Cerebellum (tissue), 4 donors: ENCODE measurements at places on chromosomes 16 and 17. TPM values are rescaled to one million over a fixed set of nuclear protein-coding genes. Genes with fewer than 3 reads are reported as not detected.

The CACNG5 gene
- total RNA-seq: 14.7 TPM

DNA sequence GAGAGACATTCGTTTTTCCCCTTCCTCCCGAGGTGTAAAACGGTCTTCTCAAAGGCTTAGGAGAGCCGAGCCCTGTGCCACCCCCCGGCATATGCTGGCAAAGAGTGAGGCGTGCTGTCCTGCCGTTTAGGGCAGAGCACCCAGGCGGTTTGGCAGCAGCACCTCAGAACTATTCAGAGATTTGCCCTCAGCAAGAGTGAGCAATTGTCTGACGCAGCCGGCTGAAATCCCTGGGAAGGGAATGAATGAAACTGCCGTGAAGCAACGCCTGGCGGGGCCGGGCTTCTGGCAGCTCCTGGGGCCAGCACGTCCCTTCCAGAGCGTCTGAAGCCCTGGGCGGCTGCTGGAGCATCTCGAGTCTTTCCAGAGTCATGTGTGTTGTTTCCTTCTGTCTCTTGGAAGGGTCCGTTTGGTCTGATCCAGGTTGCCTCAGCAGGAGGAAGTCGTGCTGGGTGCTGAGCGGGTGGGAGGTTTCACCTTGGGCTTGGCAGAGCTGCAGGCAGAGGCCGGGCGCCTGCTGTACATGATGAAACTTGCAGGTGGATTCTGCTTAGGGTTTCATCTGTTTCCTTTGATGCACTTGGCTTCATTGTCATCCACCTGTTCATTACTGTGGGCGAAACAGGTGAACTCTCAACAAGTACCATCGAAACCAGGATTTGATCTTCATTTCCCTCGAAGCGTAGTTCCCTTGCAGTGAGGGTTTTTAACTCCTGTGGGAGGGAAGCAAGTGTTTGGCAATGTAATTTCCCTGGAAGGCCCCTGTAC is 35.4 kb downstream of the TBCD start:
- peak; percentile 58 for DNase-seq

The GJD3 gene
- total RNA-seq: 0.45 TPM

The KRTAP4-9 gene
- total RNA-seq: not detected

DNA sequence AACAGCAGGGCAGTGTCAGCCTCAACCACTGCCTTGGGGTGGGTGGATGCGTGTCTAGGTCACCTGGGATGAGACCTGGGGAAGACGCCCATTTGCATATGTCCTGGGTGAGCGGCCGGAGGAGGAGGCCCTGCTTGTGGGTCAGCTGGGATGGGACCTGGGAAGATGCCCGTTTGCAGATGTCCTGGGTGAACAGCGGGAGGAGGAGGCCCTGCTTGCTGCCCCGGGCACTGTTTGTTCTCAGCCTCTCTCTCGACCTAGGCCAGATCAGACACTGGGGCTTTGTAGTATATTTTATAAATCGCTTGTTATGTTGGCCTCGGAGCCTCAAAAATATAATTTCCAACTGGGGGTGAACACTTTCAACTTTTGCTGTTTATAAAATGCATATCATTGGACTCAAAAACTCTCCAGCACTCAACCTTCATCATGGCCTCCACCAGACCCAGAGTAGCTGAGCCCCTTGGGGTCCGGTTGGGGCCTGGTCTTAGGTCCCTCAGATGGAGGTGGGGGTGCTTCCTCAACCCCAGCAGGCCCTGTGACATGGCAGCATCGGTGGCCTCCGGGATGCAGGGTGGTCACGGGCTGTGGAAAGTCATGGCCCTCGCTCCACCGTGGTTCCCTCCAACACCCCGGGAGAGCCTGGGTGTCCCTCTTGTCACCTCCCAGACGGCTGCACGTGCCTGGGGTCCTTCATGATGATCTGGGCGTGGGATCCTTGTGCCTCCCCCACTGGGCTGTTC is 17.3 kb downstream of the DBNDD1 start:
- DNase-seq: no peak

DNA sequence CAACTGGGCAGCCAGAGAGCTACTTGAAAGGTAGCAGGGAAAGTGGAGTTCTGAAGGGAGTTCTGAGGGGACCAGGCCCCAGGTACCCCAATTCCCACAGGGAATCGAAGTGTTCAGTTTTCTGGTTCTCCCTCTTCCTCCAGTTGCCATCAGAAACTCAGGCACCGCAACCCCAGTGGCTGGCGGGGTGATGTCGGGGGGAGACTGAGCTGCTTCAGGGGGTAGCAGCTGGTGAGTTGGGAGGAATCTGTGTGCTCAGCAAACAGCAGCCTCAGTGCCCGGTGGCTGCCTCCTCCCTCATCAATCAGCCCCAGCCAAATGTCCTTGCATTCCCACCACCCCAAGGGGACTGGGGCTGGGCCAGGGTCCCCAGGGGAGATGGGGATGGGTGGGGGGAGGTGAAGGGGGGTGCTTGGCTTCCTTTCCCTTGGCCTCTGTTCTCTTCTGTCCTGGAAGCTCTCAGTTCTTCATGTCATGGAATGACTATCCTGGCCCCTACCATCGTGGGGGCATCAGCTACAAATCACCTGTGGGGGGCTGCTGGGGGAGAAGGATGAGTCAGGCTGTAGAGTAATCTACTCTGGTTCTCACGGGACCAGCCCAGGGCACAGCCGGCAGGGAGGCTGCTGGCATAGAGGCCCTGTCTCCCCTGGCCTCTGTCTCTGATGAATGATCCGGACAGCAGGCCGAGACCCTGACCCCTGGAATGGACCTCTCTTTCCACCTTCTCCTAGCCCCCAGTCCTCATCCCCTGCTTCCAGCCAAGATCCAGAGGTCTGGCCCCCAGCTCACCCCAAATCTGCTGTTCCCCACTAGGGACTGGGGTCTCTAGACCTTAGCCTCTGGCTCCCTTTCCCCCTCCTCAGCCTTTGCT is 2.6 kb upstream of the DNAH2 start:
- no peak for DNase-seq

DNA sequence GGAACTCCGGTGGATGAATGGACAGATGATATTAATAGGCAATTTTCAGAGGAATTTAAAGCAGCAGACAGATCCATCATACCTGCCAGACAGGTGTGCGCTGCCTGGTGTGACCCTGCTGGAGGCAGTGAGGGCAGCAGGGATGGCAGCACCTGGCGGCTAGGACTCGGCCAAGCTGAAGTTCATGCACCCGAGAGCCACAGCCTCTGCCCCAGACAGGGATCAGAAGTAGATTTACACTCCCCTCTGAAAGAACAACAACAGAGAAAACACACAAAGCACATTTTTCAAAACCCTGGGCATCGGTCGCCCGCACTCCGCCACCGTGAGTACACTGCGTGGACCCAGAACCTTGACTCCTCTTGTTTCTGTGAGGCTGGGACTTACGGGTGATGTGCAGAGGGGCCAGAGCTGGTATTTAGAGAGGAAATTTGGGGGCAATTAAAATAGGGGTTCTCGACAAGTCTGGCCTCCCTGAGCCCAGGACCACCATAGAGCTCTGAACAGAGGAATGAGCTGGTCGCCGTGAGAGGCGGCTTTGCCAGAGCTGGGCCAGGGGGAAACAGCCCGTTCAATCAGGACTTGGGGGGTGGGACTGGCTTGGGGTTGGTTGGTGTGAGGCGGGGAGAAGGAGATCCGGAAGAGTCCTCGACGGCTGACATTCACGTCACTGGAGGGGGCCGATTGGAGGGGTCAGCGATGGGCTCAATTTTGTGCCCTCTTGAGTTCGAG is 101.0 kb downstream of the METRNL start:
- no peak for DNase-seq

- DNase-seq: no peak
Observed at GRCh38 chr16:28313587-28313986, 21.3 kb downstream of the SBK1 start.

GRCh38 chr16:67542464-67542863 is 13.8 kb downstream of the RIPOR1 start:
- no peak for DNase-seq

DNA sequence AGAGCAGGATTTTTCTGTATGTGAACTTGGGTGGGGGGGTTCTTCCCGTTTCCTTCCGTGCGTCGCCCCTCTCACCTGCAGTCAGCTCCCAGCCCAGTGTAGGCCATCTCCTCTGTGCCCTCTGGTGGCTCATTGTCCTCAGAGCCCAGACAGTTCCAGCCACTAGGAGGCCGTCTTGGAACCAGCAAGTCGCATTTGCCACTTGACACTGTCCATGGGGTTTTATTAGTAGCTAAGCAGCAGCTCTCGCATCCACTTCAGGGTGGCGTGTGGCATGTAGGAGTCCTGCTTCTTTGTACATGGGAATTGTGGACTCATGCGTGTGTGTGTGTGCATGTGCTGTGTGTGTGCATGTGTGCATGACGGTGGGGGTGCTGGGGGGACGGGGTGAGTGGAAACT is 74.0 kb downstream of the SEC14L1 start:
- peak; percentile 75 for DNase-seq

The BCL6B gene
- 2.1 TPM for total RNA-seq
